ENCODE measurements at places on chromosomes 2 and 18. TPM values are rescaled to one million over a fixed set of nuclear protein-coding genes. Genes with fewer than 3 reads are reported as not detected.

GRCh38 chr2:191789796-191790195 is 57.1 kb downstream of the CAVIN2 start:
- H3K27me3 ChIP-seq = no peaks in the 10 kb centered on the region
- no peak overlapping the region for H3K27ac ChIP-seq
- no peak overlapping the region for H3K4me3 ChIP-seq

DNA sequence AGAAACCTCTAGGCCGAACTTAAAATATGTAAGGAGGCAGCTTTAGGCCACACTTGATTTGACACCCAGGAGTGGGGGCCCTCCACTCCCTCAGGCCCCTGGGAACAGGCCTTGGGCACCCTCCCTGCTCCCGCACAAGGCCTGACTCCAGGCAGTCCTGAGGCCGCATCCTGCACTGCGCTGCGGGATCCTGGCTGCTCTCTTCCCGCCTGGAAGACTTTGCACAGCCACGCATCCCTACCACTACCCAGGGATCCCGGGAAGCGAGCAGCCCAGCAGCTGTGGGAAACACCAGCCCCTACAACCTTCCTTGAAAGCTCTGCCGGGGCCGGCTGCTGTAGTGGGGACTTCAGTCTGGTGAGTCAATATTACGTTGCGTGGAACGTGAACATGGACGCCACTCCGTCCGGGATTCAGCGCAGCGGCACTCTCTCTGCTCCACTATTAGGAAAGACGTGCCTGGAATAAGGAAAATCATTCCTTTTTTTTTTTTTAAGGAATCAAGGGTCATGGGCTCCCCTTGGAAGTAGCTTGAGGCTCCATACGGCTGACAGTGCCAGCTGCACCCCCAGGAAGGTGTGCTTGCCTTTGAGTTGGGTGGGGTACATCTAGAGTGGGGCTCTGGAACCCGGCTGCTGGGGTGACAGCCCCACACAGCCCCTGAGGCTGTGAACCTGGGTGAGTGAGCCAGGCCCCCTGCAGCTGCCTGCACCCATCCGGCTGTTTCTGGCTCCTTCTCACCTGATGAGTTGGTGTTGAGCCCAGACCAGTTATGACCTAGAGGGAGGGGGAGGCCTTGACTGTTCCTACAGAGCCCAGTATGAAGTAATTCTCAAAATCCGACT is 119.2 kb upstream of the TMEM18 start:
- no peaks in the 10 kb centered on the region for H3K36me3 ChIP-seq
- H3K27me3 ChIP-seq = no peaks in the 10 kb centered on the region
- H3K4me1 ChIP-seq = no peaks in the 10 kb centered on the region
- DNase-seq = no peak
- H3K4me3 ChIP-seq = no peak overlapping the region

DNA sequence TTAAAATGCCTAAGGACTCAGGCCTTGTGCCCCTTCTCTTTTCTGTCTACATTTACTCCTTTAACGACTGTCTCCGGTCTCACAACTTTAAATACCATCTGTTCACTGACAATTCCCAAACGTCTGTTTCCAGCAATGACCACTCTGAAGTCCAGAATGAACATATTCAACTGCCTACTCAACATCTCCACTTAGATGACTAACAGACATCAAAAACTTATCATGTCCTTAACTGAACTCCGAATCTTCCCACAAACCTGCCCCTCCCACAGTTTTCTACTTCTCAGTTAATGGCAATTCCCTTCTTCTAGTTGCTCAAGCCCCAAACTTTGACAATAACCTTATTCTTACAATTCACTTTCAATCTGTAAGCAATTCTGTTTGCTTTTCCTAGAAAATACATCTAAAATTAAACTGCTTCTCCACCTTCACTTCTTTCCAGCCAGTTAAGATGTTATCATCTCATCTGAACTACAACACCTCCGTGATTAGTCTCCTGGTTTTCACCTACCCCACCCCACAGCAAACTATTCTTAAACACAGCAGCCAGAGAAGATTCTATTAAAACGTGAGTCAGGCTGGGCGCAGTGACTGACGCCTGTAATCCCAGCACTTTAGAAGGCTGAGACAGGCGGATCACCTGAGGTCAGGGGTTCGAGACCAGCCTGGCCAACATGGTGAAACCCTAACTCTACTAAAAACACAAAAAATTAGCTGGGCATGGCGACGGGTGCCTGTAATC is 2.8 kb downstream of the C1D start:
- H3K27ac ChIP-seq = no peak overlapping the region
- H3K4me3 ChIP-seq = no peak overlapping the region
- no peaks in the 10 kb centered on the region for H3K36me3 ChIP-seq
- no peak for DNase-seq

Gene TTL
- 16.4 TPM for total RNA-seq

DNA sequence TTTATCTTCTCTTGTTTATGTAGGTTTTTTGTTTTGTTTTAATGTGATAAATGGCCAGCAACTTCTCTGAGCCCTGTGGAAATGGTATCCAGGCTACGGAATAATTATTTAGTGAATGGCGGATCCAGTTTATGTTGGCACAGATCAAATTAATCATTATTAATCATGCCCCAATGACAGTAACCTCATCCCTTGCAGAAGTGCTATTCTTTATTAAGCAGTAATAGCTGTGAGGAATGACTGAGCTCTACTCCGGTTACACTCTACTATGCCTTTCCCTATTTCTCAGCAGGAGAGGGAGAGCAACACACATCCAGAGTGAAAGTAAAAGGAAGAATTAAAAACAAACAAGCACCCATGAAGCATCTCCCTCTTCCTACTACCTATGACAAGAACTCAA is 84.8 kb downstream of the SETBP1 start:
- no peak for DNase-seq
- no peaks in the 10 kb centered on the region for H3K36me3 ChIP-seq
- H3K27ac ChIP-seq = peak overlapping the region; percentile 52
- H3K4me1 ChIP-seq = peaks cover 29% of the 10 kb centered on the region
- no peak overlapping the region for H3K4me3 ChIP-seq

DNA sequence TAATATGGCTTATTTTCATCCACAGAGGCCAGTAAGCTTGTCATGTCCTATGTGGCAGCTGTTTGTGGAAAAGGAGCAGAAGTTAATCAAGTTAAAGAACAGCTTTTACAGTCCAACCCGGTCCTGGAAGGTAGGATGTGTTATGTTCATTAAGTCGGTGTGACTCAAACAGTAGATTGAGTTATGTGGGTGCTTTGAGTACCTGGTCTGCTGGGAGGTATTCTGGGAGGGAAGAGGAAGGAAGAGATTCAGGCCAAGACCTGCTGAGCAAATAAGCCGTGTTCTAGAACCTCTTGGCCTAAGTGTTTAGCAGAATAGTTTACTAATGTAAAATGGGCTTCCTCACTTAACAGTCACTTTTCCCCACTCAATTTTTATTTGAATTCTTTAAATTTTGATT is 96.2 kb downstream of the MYO1B start:
- H3K4me3 ChIP-seq = no peak overlapping the region
- no peak for DNase-seq
- H3K4me1 ChIP-seq = peaks cover 11% of the 10 kb centered on the region
- no peak overlapping the region for H3K27ac ChIP-seq

DNA sequence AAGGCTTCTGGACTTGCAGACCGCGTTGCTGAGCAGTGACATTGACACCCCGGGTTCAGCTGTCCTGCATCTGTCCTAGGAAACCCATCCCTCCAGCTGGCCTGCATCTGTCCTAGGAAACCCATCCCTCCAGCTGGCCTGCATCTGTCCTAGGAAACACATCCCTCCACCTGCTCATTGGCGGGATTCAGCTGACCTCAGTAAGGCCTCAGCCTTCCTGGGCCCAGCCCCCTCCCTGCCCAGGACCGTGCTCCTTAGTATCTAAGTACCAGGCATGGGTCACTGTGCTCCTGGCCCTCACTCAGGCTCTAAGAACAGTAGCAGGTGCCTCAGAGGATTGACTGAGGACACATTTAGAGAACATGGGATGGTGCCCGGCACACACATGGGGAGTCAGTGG is 1.2 kb downstream of the MLPH start:
- peak overlapping the region; percentile 44 for H3K4me3 ChIP-seq
- peaks cover 27% of the 10 kb centered on the region for H3K4me1 ChIP-seq
- peaks cover 30% of the 10 kb centered on the region for H3K27me3 ChIP-seq
- no peaks in the 10 kb centered on the region for H3K36me3 ChIP-seq
- H3K27ac ChIP-seq = peak overlapping the region; percentile 74

Gene ZBTB7C
- 81.2 TPM for total RNA-seq

- H3K27ac ChIP-seq = no peak overlapping the region
- H3K4me1 ChIP-seq = no peaks in the 10 kb centered on the region
- H3K4me3 ChIP-seq = no peak overlapping the region
- H3K27me3 ChIP-seq = no peaks in the 10 kb centered on the region
- DNase-seq = no peak
Observed at GRCh38 chr2:1407950-1408675, 5.2 kb upstream of the TPO start.

DNA sequence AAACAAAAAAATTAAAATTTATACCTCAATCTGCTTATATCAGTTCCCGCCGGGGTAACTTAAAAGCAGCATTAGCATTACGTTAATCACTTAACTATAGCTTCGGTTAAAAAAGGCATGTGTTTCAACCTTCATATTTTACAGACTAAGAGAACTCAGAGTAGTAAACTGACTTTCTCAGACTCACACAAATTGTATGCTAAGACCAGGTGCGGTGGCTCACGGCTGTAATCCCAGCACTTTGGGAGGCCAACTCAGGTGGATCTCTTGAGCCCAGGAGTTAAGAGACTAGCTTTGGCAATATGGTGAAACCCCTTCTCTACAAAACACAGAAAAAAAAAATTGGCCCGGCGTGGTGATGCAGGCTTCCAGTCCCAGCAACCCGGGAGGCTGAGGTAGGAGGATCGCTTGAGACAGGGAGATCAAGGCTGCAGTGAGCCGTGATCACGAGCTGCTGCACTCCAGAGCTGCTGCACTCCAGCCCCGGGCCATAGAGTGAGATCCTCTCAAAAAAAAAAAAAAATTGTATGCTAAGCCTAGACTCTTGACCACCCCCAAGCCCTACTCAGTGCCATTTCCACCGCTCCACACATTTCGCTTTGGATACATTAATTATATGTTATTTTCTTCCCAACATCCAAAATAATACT is 2.4 kb downstream of the HNRNPLL start:
- no peaks in the 10 kb centered on the region for H3K27me3 ChIP-seq
- no peaks in the 10 kb centered on the region for H3K36me3 ChIP-seq
- peaks cover 46% of the 10 kb centered on the region for H3K4me1 ChIP-seq
- no peak overlapping the region for H3K4me3 ChIP-seq
- DNase-seq = peak; percentile 21

DNA sequence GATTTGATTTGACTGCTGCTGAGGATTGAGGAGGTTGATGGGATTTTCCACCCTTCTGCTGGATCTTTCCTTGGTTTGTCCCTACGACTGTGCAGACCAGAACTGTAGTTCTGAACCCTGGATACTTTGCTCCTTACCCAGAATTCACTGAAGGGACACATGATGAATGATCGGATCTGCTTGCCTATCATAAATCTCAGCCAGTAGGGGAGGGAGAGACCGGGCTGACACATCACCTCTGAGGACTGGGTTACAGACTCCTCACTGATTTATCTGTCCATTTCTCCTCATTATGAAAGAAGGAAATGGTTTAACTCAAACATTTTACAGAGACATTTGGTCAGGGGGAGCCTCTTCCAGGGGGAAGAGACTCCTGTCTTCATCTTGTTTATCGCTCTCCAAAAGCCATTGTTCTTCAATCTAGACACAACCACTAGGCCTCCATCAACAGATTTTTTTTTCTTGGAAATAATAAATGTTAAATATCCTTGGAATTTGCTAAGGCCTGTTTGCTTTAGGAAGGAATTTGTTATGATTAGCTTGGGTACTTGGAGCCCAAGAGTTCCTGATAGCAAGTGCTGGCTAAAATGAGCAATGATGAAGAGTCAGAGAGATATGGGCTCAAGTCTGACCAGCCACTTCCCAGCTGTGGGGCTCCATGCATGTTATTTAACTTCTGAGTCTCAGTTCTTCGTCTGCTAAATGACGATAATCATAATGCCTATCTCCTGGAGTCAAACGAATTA is 925.5 kb downstream of the SLC4A3 start:
- no peaks in the 10 kb centered on the region for H3K4me1 ChIP-seq
- no peak overlapping the region for H3K4me3 ChIP-seq
- H3K27me3 ChIP-seq = no peaks in the 10 kb centered on the region
- no peaks in the 10 kb centered on the region for H3K36me3 ChIP-seq
- DNase-seq = no peak

Gene RNU2-63P
- total RNA-seq = not detected

- DNase-seq = no peak
- H3K4me1 ChIP-seq = peaks cover 9% of the 10 kb centered on the region
- H3K4me3 ChIP-seq = no peak overlapping the region
- H3K27ac ChIP-seq = no peak overlapping the region
Observed at GRCh38 chr18:26225022-26225693, 1.1 kb upstream of the TAF4B start.

Gene ACADL
- total RNA-seq = 1.5 TPM

DNA sequence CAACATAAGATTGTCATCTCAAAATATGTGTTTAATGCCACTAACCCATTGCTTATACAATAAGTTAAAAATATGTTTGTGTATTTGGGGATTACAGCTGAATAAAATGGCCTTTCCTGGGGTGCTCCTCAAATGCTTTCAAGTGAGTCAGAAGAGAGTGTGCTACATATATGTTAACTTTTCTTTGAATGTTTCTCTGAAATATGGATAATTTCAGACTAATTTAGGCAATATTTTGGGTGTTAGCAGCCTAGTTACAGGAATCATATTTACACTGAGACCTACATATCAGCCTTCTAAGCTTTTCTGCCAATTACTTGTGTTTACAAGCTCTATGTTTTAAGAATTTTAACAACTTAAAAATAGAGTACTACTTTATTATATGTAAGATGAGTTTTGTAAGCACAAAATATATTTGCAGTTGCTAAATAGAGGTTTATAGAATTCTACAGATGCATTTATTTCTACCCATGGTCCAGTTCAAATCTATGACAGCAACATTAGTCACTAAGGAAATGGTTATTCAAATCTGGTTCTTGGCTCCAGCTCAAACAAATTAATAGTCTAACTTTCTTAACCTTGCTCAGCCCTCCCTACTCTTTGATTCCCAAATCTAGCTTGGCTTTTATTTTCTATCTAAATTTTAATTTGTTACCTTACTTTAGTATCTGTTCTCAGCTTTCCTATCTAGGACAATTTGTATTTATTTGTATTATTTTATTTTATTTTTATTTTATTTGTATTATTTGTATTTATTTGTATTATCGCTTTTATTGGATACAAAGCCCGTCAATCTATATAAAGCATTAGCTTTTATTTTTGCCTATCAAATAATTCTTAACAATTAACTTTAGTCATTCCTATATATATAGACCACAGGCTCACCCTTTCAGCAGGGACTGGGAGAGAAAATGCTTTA is 48.9 kb downstream of the FSIP2 start:
- H3K4me1 ChIP-seq = no peaks in the 10 kb centered on the region
- no peak overlapping the region for H3K4me3 ChIP-seq
- no peaks in the 10 kb centered on the region for H3K36me3 ChIP-seq
- no peak overlapping the region for H3K27ac ChIP-seq

GRCh38 chr2:52881606-52882005 is 886.0 kb upstream of the CHAC2 start:
- H3K27ac ChIP-seq = no peak overlapping the region
- H3K4me1 ChIP-seq = no peaks in the 10 kb centered on the region
- H3K4me3 ChIP-seq = no peak overlapping the region
- H3K27me3 ChIP-seq = no peaks in the 10 kb centered on the region
- no peak for DNase-seq

Gene SF3B6
- total RNA-seq = 17.3 TPM

Gene CRYGC
- not detected for total RNA-seq

GRCh38 chr18:53193870-53194269 is 853.9 kb downstream of the DCC start:
- H3K27ac ChIP-seq = no peak overlapping the region
- no peaks in the 10 kb centered on the region for H3K4me1 ChIP-seq
- H3K27me3 ChIP-seq = no peaks in the 10 kb centered on the region
- no peak for DNase-seq
- H3K4me3 ChIP-seq = no peak overlapping the region

Data from transverse colon (tissue), 4 donors.